Left lung (tissue), 14 donors: ENCODE measurements at places on chromosomes 12 and 14.
A peak's percentile ranks its signal among the peaks of the same experiment; 100 is the strongest.

DNA sequence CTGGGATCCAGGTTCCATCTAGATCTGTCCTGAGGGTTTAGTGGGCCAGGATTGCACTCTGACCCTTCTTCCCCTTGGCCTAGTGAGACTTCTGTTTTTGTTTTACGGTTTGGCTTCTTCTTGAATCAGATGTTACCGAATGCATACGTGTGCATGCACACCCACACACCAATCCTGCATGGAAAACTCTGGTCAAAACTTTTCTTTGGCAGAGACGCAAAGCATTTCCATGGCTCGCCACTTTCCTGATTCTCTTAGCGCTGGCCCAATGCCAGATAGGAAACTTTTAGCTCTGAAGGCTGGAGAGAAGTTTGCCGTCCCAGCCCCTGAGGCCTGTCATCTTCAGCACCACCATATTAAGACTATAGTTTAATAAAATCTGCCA, 67.4 kb upstream of the ACTN1 start:
- peak; percentile 61 for DNase-seq

GRCh38 chr12:50960130-50960529, 7.8 kb downstream of the HIGD1C start:
- DNase-seq, result no peak

DNA sequence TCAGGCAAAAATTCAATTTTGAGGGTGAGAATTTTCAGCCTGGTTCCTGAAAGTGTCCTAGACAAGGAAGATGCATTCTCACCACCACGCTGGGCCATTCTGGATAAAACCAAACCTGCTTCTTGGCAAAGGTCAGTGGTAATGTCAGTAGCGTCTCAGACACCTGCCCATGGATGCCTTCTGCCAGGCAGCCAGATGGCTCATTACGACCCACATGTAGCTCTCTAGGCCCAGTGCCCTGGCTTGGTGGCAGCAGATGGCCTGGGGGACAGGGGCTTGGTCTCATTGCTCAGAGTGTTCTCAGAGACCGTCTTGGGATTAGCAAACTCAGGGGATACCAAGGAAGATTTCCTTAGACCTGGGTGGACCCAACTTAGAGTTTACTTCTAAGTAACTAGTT, 105.1 kb downstream of the ARF6 start:
- DNase-seq, result no peak

- DNase-seq, result no peak
Observed at GRCh38 chr12:122686538-122686937, 16.6 kb downstream of the HCAR2 start.

- DNase-seq, result no peak
Observed at GRCh38 chr14:79098324-79098723, 928.2 kb downstream of the NRXN3 start.

- DNase-seq, result no peak
Observed at GRCh38 chr12:2115101-2115845, 62.5 kb downstream of the CACNA1C start.

GRCh38 chr12:12099102-12099501, 28.4 kb downstream of the BCL2L14 start:
- DNase-seq, result no peak

GRCh38 chr12:98817742-98818141, 172.7 kb downstream of the APAF1 start:
- DNase-seq, result no peak
